ENCODE measurements at places on chromosomes 11 and 22.
A peak's percentile ranks its signal among the peaks of the same experiment; 100 is the strongest.

GRCh38 chr11:105092256-105093239 lies 47.0 kb downstream of the CARD18 start:
- DNase-seq, result peak; percentile 68

GRCh38 chr22:31105282-31105929 lies 2.0 kb downstream of the SELENOM start:
- no peak for DNase-seq

DNA sequence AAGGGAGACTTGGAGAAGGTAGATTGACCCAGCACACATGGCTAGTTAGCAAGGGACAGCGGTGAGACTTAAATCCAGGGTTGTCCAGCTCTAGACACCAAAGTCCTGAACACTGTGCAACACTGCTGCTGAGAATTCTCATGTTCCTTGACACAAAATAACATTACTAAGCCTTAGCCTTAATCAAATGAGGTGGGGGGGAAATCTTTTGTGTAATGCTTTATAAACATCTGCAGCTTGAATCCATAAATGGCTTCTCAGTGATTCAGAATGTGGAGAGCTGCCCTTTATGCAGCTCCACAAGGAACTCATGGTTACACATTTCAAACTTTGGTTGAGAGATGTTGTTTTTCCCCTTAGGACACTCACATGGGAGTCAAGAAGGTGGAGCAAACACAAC lies 80.0 kb downstream of the CD44 start:
- DNase-seq, result no peak

DNA sequence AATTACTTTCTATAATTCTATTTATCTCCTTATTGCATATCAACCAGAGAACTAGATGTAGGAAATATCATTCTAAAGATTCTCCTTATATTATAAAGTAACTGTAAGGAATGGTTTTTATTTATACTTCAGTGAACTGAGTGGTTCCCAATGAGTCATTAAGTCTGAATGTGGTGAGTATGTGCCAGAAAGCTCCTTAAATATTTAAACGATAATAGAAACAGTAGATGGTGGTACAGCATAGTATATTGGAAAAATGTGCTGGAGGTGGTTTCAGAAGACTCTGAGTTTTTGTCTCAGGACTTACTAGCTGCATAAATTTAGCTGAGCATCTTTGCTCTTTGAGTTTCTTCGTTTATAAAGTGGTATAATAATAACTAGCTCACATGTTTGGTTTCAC lies 653.5 kb downstream of the FAM181B start:
- no peak for DNase-seq

DNA sequence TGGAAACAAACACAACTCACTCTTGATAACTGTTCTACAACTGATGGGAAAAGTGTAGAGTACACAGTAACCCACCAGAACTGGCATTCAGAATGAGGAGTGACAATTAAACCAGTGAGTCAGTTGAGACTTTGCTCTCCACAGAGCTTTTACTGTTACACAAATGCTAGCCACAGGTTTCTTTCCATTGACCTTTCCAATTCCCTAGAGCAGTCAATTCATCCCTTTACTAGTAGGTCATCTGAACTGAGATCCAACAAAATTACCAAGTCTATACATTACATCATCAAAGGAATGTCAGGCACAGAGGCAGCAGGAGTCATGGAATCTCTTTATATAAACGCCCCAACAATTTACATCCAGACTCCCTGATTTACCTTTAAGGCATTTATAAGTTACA lies 65.9 kb downstream of the PHF21A start:
- DNase-seq, result no peak

GRCh38 chr11:71212871-71213559 lies 39.4 kb downstream of the SHANK2 start:
- no peak for DNase-seq

- DNase-seq, result no peak
Observed at GRCh38 chr11:120545813-120546212, 34.3 kb downstream of the GRIK4 start.

DNA sequence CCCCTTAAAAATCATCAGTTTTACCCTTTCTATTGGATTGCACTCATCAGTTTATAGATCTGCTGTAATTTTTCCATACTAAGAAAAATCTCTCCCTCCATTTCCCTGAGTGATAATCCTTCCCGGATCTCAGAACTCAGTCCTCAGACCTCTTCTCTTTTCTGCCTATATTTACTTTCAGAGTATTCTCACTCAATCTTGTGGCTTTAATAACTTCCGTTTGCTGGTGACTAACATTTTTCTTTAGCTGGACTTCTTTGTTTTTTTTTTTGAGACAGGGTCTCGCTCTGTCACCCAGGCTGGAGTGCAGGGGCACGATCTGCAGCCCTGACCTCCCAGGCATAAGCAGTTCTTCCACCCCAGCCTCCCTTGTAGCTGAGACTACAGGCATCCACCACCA lies 10.4 kb downstream of the ATXN10 start:
- peak; percentile 10 for DNase-seq

DNA sequence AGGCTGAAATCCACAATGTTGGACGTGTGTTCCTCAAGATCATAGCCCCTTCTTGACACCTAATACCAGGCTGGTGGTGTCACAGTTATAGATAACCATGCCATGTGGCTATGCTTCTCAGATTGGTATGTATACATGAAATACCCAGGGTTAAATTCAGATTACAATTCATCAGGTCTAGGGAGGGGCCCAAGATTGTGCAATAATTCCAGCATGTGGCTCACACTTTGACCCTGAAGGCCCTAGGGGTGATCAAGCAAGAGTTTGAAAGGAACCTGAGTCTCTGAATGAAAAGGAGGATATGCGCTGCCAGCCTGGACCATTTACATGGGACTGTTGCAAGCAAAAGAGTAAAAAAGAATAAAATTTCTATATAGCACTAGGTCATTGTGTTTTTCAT lies 7.4 kb downstream of the OR4C6 start:
- DNase-seq, result no peak

- DNase-seq, result peak; percentile 78
Observed at GRCh38 chr11:123020968-123021367, 39.3 kb upstream of the BSX start.

DNA sequence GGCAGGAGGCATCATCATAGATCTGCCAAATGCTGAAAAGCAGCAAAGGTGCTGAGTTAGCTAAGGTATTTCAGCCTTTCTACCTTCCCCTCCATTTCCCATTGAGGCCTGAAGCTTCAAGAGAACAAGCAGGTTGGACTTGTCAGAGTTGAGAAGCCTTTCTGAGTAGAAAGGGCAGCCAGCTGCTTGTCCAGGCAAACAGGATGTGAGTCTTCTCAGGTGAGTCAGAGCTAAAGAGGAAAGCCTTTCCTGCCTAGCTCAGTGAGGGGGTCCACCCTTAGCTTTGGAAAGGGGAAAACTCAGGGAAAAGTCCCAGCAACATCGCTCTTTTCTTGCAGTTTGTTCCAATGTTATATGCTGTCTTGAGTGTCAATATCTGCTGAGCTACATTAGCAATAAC lies 13.2 kb upstream of the MPZL2 start:
- DNase-seq, result no peak

DNA sequence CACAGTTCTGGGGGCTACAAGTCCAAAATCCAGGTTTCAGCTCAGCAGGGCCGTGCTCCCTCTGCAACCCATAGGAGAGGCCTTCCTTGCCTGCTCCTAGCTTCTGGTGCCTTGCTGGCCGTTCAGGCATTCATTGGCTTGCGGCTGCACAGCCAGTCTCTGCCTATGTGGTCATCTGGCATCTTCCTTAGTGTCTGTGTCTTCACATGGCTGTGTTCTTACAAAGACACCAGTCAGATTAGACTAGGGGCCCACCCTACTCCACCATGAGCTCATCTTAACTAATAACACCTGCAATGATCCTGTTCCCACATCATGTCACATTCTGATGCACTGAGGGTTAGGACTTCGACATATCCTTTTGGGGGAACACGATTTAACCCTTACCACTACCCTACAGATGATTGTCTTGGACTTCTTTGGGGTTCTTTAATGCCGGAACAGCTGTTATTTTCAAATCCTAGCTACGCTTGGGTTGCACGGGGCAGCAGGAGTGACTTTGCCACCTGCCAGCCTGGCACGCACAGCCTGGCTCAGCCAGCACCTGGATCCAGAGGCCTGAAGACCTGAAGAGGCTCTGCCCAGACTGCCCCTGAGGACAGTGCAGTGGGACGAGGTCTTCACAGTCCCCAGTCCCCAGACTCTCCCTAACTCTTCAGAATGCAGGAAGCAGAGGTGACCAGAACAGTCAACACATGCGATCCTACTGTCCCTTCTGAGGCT lies 7.7 kb upstream of the NEAT1 start:
- no peak for DNase-seq

- no peak for DNase-seq
Observed at GRCh38 chr11:118628861-118629549, 21.6 kb downstream of the PHLDB1 start.

GRCh38 chr22:50276143-50276542 lies 6.0 kb upstream of the MAPK11 start:
- DNase-seq, result peak; percentile 63

- no peak for DNase-seq
Observed at GRCh38 chr22:31626427-31627150, 35.4 kb downstream of the PISD start.

DNA sequence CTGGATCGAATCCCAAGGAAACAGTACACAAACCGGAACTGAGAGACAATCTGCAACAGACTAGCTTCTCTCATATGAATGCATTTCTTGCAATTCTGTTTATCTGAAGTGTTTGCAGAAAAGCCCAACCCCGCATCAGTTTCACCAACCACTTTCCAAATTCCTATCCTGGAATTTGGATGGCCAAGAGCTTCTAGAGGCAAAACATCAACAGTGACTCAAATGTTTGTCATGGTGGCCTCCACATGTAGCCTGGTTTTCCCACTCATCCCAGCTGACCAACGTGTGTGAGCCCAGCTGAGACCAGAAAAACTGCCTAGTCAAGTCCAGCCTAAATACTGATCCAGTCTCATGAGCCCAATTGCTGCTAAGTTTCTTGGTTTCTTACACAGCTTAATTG lies 8.3 kb upstream of the MIEF1 start:
- no peak for DNase-seq

DNA sequence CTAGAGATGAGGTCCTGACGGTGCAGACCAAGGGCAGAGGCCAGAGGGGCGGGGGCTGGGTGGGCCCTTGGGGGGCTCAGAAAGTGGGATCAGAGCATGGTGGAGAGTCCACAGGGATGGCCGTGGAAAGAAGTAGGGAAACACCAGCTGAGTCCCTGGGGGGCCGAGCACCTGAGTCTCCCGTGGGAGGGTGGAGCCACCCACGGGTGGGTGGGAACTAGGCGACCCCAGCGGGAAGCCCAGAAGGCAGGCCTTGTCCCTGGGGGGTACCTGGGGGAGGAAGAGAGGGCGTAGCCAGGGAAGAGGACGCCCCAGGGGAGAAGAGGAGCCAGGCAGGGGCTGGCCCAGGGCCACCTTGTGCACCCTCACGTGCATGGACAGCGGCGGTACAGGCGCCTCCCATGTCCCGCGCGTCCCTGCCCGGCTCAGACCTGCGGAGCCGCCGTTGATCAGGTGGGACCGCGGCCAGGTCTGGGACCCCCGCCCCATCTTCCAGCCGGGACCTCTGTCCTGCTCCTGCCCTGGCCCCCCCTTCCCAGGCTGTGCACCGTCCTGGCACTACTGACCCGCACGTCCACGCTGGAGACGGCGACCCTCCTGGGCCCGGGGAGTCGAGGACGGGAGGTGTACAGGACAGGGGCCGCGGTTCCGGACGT lies 10.2 kb downstream of the CRELD2 start:
- no peak for DNase-seq

DNA sequence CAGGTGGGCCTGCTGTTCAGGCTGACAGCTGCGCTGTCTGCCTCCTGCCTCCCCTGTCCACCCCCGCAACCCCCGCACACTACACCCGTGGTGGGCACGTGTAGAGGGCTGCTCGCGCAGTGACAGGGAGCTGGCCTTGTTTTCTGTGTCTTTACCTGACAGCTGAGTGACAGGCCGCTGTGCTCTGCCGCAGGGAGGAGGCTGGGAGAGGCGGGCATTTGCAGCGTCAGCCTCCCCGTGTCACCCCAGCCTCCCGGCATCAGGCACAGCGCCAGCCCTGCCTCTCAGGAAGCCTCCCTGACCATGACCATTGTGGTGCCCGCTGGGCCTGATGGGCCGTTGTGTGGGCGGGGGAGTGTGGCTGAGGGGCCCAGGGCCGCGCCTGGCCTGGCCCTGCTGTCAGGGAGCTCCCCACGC lies 32.0 kb upstream of the RELT start:
- DNase-seq, result no peak

DNA sequence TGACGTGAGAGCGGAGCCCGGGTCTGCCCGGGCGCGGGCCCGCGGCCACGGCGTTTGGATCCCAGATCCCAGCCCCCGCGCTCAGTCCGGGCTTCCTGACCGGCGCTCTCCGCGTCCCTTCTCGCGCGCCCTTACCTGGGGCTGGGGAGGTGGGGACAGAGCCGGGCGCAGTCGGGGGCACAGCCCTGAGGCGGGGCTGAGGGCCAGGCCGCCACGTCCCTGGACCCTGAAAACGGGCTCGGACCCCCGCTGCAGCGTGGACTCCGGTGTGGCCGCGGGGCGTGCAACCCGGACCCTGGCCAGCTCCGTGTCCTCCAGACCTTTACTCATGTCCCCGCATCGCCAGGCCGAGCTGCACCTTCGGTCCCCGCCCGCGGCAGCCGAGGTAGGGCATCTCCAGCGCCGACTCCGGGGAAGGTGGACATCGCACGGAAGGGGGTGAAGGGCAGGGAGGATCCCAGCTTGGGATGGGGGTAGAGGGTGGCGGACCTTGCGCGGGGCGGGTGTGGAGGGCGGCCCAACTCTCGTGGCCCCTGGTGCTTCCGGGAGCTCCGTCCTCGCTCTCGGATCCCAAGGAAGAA lies 9.9 kb upstream of the AIFM3 start:
- no peak for DNase-seq

- no peak for DNase-seq
Observed at GRCh38 chr22:49642331-49642730, 185.3 kb downstream of the BRD1 start.

GRCh38 chr22:20243537-20244249 lies 24.4 kb downstream of the RTN4R start:
- DNase-seq, result peak; percentile 11

Measured in inflammatory macrophage treated with lipopolysaccharide for 4 hours (primary cell).